CD4-positive, CD25-positive, alpha-beta regulatory T cell (primary cell): ENCODE measurements at places on chromosomes 12 and 14. TPM values are rescaled to one million over a fixed set of nuclear protein-coding genes. Genes with fewer than 3 reads are reported as not detected.
A peak's percentile ranks its signal among the peaks of the same experiment; 100 is the strongest.

DNA sequence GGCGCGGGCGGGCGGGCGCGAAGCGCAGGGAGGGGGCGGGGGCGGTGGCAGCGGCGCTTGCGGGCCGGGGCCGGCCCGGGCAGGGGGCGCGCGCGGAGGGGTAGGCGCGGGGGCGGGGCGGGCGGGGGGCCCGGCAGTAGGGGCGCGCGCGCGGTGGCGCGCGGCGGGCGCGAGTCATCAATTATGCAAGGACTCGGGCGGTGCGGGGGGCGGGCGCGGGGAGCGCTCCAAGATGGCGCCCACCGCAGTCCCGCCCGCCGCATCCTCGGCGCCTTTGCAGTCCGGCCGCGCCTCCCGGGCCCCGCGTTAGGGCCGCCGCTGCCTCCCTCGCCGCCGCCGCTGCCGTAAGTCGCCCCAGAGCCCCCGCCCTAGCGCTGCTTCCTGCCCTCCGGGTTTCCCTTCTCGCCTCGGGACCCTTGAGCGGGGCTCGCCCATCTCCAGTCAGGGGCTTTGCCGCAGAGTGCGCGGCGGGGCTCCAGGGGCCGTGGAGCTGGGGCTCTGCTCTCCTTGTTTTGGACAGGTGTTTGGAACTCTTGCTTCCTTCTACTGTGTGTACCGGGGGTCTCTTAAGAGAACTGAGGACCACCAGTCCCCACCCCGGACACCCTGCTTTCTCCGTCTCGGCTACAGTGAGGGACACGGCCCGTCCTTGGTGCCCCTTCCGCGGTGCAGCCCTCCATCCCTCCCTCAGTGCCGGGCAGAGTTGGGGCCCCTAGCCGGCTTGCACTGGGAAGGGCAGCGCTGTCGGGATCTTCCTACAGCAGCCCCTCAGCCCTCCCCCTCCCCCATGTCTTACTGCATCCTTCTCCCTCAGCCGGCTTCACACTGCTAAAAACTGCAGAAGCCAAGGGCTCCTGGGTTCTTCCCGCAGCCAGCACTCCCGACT lies at the start of gene SCN8A:
SCN8A (plus strand) TSS at position 218 of the 886 bp plus-strand sequence. CDS start 71,585 bp downstream, outside the sequence.
- H3K4me1 ChIP-seq: peaks cover 12% of the 10 kb centered on the region
- no peaks in the 10 kb centered on the region for H3K36me3 ChIP-seq
- H3K4me3 ChIP-seq: peak within 1 kb of the TSS; percentile 61
- DNase-seq: peak; percentile 12
- H3K27ac ChIP-seq: no peak within 1 kb of the TSS

GRCh38 chr14:53011053-53011462 lies 60.2 kb upstream of the FERMT2 start:
- DNase-seq: no peak
- no peaks in the 10 kb centered on the region for H3K36me3 ChIP-seq
- H3K27me3 ChIP-seq: peaks cover 8% of the 10 kb centered on the region
- no peak overlapping the region for H3K27ac ChIP-seq
- no peak overlapping the region for H3K4me3 ChIP-seq
- H3K4me1 ChIP-seq: no peaks in the 10 kb centered on the region

- no peaks in the 10 kb centered on the region for H3K36me3 ChIP-seq
- H3K27ac ChIP-seq: no peak overlapping the region
- no peak for DNase-seq
- H3K27me3 ChIP-seq: no peaks in the 10 kb centered on the region
- no peaks in the 10 kb centered on the region for H3K4me1 ChIP-seq
Measured at GRCh38 chr12:52965337-52965731, 16.4 kb downstream of the KRT18 start.

- no peak for DNase-seq
- H3K36me3 ChIP-seq: no peaks in the 10 kb centered on the region
- H3K4me3 ChIP-seq: no peak overlapping the region
- no peak overlapping the region for H3K27ac ChIP-seq
- H3K27me3 ChIP-seq: no peaks in the 10 kb centered on the region
Measured at GRCh38 chr12:20555771-20556170, 139.4 kb upstream of the SLCO1C1 start.

- no peaks in the 10 kb centered on the region for H3K27me3 ChIP-seq
- DNase-seq: no peak
- no peaks in the 10 kb centered on the region for H3K36me3 ChIP-seq
- no peaks in the 10 kb centered on the region for H3K4me1 ChIP-seq
Measured at GRCh38 chr12:79547735-79548609, 142.8 kb downstream of the PAWR start.

MARCHF9 gene
- 3.6 TPM for polyA plus RNA-seq

- no peaks in the 10 kb centered on the region for H3K4me1 ChIP-seq
- H3K36me3 ChIP-seq: no peaks in the 10 kb centered on the region
- DNase-seq: peak; percentile 38
Measured at GRCh38 chr12:75526655-75527511, 15.5 kb upstream of the KRR1 start.

DNA sequence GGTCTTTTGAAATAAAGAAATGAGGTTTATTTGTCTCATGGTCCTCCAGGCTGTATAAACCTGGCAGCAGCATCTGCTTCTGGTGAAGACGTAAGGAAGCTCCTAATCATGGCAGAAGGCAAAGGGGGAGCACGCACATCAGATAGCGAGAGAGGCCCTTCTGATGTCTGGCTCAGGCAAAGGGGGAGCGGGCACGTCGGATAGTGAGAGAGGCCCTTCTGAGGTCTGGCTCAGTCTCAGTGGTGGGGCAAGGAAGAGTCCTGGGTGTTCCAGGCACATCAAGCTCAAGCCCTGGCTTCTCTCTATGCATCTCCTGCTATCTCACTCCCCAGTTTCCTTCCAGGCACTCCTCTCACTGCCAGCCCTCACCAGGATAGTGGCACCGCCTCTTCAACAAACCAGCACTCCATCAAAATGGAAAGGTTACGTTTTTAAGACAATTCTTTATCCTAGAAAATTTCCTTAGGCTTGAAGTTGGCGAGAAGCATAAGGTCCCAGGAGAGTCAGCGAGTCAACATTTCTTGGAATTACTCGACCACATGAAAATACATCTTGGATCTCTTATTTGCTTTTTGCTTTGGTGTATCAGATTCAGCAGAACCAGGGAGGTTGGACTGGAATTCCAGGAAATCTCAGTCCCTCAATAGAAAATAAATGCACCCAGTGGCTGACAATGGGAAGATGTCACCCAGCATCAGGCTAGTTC lies 189.6 kb upstream of the TMEM132C start:
- H3K27ac ChIP-seq: no peak overlapping the region
- no peaks in the 10 kb centered on the region for H3K36me3 ChIP-seq
- H3K4me3 ChIP-seq: no peak overlapping the region
- H3K4me1 ChIP-seq: no peaks in the 10 kb centered on the region
- no peak for DNase-seq

PRR4 gene
- 2.4 TPM for polyA plus RNA-seq

GYS2 gene
- polyA plus RNA-seq: 0.09 TPM

CD163L1 gene
- not detected for polyA plus RNA-seq

DUSP6 gene
- 27.1 TPM for polyA plus RNA-seq

GLIPR1L1 gene
- not detected for polyA plus RNA-seq

DNA sequence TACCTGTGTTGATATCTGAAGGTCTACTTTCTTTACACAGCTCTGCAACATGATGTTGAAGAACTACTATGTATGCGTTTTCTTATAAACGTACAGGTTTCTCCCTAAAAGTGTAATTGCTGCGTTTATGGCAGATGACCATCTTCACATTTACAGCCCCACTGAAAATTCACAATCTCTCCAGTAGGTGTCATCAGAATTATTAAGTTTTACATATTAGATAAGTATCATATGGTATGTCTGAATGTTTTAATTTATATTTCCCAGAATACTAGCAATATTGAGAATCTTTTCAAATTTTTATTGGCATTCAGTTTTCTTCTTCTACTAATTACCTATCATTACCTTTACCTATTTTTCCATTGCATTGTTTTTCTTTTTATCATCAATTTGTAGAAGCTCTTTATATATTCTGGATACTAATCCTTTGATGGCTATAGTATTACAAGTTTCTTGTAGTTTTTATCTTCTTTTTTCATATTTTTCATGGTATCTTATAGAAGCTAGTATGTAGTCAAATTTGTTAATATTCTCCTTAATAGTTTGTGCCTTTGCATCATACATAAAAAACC lies 123.5 kb downstream of the CAPZA3 start:
- no peak for DNase-seq
- no peak overlapping the region for H3K4me3 ChIP-seq
- H3K36me3 ChIP-seq: no peaks in the 10 kb centered on the region
- H3K4me1 ChIP-seq: no peaks in the 10 kb centered on the region
- H3K27ac ChIP-seq: no peak overlapping the region
- H3K27me3 ChIP-seq: no peaks in the 10 kb centered on the region

CIROP gene
- not detected for polyA plus RNA-seq

DNA sequence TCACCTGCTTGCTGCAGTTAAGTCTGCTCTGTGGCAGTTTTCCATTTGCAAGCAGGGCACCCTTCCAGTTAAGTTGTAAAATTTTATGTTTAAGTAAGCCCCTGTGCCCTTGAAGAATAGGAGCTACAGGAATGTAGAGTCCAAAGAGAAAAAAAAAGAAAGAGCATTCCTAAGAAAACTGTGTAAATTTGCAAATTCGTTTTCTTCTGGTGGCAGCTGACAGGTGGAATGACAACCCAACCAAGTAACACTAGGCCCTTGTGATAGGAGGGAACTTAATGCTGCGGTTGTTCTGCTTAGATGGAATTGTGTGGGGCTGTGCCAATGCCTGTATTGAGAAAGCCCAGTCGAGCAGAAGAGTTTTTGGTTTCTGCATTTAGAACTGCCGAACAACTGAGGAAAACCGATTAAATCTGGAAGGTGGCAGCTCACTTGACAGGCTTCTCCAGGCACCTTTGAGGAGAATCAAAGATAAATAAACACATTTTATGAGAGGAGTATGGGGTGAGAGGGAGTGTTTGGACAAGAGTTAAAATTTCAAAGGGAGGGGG lies 280.0 kb downstream of the RAD51B start:
- no peaks in the 10 kb centered on the region for H3K36me3 ChIP-seq
- no peaks in the 10 kb centered on the region for H3K27me3 ChIP-seq
- no peaks in the 10 kb centered on the region for H3K4me1 ChIP-seq
- no peak overlapping the region for H3K4me3 ChIP-seq
- DNase-seq: no peak
- no peak overlapping the region for H3K27ac ChIP-seq

KLRC2 gene
- not detected for polyA plus RNA-seq
